ENCODE measurements at places on chromosomes 11 and 22.

GRCh38 chr22:31737932-31738331, 12.0 kb downstream of the PRR14L start:
- no peak for DNase-seq

- no peak for DNase-seq
Measured at GRCh38 chr11:67996051-67996450, 7.8 kb downstream of the UNC93B1 start.

GRCh38 chr11:68658661-68659060, 25.7 kb upstream of the GAL start:
- DNase-seq, result no peak

- DNase-seq, result no peak
Measured at GRCh38 chr11:128341280-128342248, 245.8 kb downstream of the ETS1 start.

DNA sequence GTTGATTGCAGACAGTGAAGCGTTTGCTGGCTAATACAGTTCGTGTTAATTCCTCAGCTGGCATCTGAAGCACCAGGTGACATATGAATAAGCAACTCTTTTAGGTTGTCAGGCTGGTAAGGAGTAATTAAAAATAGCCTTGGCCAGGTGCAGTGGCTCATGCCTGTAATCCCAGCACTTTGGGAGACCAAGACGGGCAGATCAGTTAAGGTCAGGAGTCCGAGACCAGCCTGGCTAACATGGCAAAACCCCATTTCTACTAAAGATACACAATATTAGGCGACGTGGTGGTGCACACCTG, 74.9 kb downstream of the CECR2 start:
- no peak for DNase-seq

DNA sequence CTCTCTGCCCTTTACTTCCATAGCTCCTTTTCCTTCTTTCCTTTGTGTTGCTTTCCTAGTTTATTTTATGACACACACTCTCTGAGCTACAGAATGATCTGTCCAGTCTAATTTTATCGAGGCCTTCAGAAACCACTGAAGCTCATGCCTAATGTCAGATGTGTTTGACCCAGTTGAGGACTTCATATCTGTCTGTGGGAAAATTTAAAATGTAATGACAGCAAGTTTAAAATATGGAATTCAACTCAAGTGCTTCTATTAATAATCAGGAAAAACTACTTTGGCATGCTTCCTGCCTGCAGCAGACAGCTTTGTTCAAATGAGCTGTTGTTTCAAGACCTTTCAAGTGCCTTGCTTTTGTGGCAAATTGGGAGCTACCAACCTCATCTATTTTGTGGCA, 261.8 kb upstream of the MTNR1B start:
- DNase-seq, result no peak

DNA sequence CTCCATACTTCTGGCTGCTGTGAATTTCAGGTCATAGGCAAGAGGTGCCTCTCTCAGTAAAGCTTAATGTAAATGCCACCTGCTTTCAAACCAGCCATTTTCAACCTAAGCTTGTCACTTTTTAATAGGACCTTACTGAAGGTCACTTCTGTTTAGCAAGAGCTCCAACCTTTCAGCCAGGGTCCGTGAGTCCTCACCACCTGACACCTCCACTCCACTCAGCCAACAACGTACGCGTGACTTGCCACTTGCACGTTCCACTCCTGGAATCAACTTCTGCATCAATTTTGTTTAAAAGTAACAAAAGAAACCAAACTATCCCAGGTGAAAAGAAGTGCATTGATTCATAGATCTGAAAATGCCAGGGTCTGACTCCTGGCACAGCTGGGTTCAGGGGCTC, 114.4 kb downstream of the TRIM29 start:
- DNase-seq, result no peak

DNA sequence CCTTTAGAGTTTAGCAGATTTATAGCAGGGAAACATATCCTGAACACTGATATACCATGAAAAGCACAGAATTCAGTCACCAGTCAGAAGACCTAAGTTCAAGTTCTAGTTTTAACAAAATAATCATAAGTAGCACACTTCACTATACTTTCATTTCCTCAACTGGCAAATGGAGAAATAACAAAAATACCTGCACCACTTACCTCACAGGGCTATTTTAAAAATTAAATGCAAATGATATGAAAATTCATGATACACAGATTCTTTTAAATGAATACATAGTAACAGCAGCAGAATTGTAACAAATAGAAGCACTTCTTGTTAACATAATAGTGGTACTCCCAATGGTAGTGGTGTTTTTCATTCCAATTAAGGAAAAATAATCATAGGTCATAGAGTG, 139.0 kb downstream of the FCHSD2 start:
- no peak for DNase-seq

GRCh38 chr11:126129727-126130671, 67.3 kb upstream of the CDON start:
- no peak for DNase-seq

DNA sequence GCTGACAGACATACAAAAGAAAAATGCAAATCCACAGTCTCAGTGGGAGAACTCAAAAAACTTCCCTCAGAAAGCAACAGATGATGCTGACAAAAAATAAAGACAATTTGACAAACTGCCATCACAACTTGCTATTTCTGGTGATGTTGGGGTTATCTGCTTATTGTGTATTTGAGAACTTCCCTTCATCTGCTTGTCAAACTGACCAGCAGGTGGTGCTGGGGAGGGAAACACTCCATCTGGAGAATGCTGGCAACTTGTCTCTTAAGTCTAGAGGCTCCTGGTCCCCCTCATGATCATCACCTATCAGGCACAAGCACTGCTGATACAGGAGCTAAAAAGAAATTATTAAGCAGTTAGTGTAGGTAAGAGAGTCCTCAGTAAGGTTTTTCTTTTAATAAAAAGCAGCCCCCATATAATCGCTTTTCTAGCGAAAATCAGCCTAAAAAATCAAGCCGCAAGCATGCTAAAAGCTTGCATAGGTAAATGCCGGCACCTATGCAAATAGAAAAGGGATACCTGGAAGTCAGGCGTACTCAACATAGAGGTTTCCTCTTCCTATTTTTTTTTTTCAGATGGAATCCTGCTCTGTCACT, 9.8 kb upstream of the FAM111B start:
- no peak for DNase-seq

DNA sequence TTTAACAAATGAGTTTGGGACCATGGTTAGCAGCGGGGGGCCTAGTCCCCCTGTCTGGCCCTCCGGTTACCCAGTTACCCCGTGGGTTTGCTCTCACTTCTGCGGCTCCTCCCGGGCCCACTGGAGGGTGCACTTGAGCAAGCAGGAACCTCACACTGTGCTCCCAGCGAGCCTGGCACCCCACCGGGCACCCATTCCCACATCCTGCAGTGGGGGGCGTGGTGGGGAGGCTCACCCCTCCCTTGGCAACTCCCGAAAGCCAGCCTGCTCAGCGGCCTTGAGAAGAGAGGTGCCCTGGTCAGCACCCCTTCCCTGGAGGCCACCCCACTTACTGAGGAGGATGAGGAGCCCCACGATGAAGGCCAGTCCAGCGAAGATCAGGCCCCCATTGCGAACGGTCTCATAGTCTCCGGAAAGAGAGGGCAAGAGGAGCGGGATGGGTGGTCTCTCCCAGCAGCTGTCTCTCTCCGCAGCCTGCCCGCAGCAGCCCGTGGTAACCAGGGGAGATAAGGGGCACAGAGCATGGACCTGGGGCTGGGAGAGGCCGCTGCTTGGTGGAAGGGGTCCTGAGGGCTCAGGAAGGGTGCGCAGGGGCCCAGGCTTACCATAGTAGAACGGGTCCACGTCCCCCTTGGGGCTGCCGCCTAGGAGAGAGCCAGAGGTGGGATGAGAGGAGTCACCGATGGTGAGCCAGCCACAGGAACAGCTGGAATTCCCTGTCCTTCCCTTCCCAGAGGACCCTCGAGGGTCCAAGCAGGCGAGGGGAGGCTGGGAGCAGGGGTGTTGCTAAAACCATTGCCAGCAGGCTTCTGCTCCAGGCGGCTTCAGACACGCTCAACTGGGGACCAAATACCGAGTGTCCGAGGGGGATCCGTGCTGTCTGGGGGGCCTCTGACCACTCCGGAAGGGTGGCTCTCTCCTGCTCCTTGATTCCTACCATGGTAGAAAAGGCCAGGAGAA, 2.2 kb downstream of the FXYD2 start:
- DNase-seq, result no peak

GRCh38 chr22:37148031-37148651, 1.6 kb downstream of the IL2RB start:
- no peak for DNase-seq

GRCh38 chr11:67356864-67357561, 3.7 kb upstream of the POLD4 start:
- peak; percentile 53 for DNase-seq

GRCh38 chr22:45640291-45640940, 31.2 kb upstream of the ATXN10 start:
- DNase-seq, result no peak

- DNase-seq, result no peak
Measured at GRCh38 chr22:36899498-36899897, 13.9 kb upstream of the CSF2RB start.

- DNase-seq, result no peak
Measured at GRCh38 chr11:34840736-34841386, 75.3 kb downstream of the APIP start.

GRCh38 chr11:124763156-124763947, 1.3 kb upstream of the ESAM start:
- peak; percentile 43 for DNase-seq

DNA sequence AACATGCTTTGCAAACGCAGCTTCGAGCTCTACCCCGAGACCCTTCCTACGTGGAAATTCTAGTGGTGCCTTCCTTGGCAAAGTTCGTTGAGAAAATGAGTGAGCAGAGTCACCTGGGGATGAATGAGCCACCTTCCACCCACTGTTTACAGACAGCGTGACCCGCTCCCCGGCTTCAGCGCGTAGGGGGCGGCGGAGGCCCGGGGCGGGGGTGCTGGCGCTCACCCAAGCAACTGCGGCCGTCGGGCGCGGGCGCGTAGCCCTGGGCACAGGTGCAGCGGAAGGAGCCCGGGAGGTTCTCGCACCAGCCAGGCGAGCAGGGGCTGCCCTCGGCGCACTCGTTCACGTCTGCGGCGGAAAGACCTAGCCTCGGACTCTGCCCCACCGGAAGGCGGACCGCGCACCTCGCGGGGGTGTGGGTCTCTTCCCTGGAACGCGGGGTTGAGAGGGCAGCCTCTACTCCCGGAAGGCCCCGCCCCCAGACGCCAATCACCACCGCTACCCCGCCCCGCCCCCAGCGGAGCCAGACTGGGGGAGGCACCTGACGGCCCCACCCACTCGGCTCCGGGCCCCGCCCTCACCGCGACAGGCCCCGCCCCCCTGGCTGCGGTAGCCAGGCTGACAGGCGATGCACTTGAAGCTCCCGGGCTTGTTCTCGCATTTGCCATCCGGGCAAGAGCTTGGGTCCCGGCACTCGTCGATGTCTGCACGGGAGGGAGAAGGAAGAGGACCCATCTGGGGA, 11.8 kb downstream of the LTBP3 start:
- DNase-seq, result no peak

DNA sequence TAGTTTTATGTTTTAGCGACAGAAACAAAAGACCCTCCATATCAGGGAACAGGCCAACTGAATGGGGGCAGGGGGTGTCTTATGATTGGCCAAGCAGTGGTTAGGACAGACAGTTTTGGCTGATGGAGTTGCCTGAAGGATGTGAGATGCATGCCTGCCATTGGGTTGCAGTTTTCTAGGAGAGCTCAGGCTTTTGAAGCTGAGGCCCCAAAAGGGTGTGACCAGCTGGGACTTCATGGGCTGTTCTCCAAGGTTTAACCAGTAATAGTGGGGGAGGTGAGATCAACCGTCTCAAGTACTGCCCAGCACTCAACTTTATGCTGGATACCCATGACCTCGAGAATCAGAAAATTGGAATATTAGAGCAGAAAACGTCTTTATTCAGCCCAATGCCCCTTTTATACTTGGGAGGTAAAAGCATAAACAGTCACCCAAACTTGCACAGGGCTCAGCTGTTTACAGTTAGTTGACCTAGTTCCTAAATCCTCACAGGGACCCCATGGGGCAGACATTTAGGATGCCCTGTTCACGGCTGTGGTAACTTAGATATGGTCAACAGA, 13.5 kb downstream of the DTX4 start:
- DNase-seq, result no peak

- peak; percentile 9 for DNase-seq
Measured at GRCh38 chr22:39634530-39635405, 64.2 kb downstream of the CACNA1I start.
